ENCODE measurements at places on chromosomes 3 and 15.

GRCh38 chr3:114332342-114333179, 38.7 kb downstream of the TIGIT start:
- DNase-seq, result no peak

GRCh38 chr15:83119968-83120581, 12.6 kb downstream of the TM6SF1 start:
- no peak for DNase-seq

DNA sequence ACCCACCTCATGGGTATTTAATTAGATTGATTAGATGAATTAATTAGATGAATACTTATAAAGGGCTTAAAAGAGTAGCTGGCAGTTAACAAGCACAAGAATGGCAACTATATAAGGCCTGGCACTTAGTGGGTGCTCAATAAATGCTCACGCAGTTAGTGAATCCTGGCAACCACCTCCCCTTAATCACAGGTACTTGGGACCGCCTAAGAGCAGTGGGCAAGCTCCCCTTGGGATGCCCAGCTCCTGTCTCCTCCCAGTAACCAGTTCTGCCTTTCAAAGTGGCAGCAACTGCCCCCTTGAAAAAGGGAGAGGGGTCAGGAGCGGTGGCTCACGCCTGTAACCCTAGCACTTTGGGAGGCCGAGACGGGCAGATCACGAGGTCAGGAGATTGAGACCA, 4.6 kb downstream of the LYZL4 start:
- DNase-seq, result no peak

DNA sequence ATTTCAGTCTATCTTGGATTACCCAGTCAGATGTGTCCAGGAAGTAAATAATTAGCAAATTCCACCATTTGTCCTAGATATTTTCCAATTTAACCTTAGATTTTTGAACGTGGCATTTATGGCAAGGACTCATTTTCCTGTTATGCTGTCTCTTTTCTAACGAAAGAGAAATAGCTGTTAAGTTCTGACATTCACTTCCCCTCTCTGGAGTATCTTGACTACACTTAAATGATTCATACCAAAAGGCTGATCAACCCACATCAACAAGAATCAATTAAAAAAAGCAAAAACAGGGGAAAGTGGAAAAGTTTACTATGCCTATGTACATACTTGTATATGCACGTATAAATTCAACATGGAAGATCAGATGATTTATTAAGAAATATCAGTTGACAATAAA, 149.9 kb downstream of the FRMD5 start:
- no peak for DNase-seq

GRCh38 chr3:112481302-112481721, 18.0 kb downstream of the BTLA start:
- no peak for DNase-seq

- no peak for DNase-seq
These were observed 26.7 kb upstream of the OR5K4 start for GRCh38 chr3:98326945-98327344.

DNA sequence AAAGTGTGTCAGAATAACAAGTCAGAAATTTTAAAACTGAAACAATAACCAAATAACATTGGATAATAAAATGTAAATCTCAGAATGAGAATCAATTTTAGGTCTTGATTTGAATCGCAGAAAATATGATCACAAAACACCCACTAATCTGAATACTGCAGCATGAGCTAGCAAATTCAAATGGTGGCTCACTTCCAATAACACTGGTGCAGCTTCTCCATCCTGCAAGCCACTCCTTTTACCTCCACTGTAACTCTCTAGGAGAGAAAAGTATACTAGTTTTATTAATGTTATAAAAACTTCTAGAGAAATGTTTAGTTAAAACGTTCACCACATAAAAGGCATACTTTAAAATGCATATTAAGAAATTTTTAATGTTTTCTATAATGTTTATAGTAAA, 30.4 kb downstream of the UBE3A start:
- no peak for DNase-seq

GRCh38 chr3:72332689-72333088, 515.6 kb downstream of the SHQ1 start:
- DNase-seq, result no peak

GRCh38 chr15:36090286-36090946, 489.0 kb upstream of the CDIN1 start:
- DNase-seq, result no peak

- DNase-seq, result no peak
These were observed 1024.3 kb downstream of the FHIT start for GRCh38 chr3:60226912-60227311.

DNA sequence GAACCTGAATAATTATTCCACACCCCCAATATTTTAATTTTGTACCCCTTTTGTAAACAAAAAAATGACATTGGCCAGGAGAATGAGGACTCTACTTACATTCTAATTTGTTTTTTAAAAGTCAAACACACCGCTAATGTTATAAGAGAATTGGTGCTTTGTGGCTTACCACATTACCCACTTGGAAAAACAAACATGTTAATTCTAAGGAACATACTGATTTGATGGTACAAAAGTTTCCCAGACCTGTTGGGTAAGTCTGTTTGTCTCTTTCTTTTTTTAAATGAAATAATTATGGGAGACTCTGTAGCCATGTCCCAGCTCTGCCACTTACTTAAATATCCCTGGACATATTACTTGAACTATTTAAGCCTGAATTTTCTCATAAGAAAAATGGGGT, 352.5 kb upstream of the C2CD4B start:
- DNase-seq, result no peak

GRCh38 chr3:81871358-81872155, 110.1 kb upstream of the GBE1 start:
- no peak for DNase-seq

- no peak for DNase-seq
These were observed 13.4 kb downstream of the IFT57 start for GRCh38 chr3:108208831-108209230.

GRCh38 chr3:168030577-168030976, 65.1 kb downstream of the GOLIM4 start:
- DNase-seq, result no peak

GRCh38 chr3:137992592-137992991, 17.4 kb upstream of the CLDN18 start:
- DNase-seq, result no peak

DNA sequence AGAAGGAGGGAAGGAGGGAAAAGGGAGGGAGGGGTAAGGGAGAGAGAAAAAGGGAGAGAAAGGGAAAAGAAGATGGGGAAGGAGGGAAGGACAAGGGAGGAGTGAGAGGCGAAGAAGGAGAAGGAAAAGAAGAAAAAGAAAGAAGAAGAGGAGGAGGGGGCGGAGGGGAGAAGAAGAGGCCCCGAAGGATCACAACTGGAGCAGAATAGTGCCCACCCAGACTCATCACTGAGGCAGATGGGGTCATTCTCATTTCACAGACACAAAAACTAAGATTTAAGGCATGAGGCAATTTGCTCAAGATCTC, 2.7 kb upstream of the ALAS1 start:
- DNase-seq, result no peak

- no peak for DNase-seq
These were observed 5.2 kb downstream of the GOLIM4 start for GRCh38 chr3:168090306-168091085.

DNA sequence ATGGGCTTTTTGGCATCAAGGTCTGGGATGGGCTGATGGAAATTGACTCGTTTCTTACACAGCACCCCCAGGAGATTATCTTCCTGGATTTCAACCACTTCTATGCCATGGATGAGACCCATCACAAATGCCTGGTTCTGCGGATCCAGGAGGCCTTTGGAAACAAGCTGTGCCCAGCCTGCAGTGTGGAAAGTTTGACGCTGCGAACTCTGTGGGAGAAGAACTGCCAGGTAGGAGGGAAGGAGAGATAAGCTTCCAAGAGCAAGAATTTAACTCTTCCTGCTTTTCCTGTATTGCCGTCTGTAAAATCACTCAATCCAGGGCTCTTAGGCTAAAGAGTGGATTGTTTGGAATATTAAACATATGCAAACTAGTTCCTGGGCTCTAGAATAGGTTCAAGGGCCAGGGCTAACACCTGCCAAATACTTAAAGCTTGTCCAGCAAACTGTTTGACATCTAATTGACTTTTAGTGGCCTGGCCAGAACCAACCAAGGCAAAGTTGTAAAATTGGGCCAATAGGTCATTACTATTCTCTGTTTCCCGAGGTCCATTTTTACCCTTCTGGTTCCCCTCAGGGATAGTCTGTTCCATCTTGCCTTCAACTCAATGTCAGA, 113.1 kb upstream of the ZBED2 start:
- no peak for DNase-seq

- DNase-seq, result no peak
These were observed 96.7 kb upstream of the KCNMB2 start for GRCh38 chr3:178439504-178439903.

DNA sequence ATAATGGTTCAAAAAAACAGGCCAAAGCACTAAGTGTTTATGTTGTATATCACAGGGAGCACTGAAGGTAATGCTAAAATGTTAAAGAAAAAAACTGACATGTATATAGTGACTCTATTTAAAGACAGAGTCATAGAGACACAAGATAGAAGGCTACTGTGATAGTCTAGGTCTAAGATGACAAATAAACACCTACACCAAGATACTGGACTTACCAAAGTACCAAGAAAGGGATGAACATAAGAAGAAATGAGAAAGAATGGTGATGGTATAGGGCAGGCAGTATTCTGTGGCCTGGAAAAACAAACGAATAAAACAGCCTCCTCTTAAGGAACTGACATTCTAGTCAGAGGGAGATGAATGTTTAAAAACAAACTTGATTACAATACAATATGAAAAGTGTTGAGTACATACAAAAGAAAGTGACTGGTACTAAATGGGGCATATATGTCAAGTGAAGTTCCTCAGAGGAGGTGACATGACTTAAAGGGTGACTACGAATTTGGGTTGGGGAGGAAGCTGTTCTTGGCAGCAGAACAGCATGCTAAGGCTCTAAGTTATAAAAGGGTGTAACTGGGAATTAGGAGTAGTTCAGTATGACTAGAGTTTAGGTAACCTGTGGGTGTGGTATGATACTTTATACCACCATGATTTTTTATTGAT, 5.9 kb downstream of the ABHD10 start:
- no peak for DNase-seq

GRCh38 chr3:6512172-6512800, 348.6 kb upstream of the GRM7 start:
- no peak for DNase-seq

DNA sequence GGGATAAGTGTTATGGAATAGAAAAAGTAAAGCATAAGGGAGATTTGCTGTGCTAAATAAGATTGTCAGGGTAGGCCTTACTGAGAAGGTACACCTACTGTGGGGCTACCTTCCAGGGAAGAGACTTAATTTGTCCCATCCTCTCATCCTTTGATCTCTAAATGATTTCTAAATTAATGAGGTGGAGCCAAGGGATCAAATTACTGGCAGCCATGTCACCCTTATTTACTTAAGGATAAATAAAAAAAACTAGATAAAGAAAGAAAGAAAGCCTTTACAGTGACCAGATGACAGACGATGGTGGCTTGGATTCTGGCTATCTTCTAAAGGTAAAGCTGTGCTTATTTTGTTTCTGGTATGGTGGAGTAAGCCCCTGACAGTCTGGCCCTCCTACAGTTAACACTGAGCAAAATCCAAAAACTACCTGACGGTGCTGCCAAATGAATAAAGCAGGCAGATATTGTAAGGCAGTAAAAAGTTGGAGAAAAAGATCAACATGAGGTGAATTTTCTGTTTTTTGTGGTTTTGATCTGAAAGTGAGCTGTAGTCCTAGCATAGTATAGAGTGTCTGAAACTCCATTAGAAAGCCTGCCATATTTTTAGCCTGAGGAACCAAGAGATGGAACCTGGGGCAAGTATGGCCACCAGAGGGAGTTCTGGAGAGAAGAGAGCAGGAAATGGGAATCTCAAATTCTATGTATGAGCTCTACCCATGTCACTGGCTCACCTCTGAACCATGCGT, 285.1 kb upstream of the MANF start:
- DNase-seq, result no peak

DNA sequence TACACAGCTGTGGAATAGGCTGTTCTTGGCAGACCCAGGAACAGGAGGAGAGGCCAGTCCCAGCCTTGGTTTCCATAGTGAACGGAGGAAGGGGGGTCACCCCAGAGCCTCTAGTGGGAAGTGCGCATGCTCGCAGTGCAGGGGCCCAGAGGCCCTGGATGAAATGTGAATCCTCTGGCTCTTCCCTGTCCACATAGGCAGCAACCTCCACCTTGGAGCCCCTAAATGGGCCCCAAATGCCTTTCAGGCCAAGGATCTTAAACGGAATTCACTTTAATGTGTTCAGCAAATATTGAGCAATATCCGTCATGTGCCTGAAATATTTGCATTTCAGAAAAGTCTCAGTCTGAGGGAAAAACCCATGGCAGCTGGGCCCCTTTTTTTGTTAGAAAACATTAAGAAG, 3.3 kb upstream of the NDN start:
- DNase-seq, result peak; percentile 92

- no peak for DNase-seq
These were observed 2.5 kb upstream of the ETFA start for GRCh38 chr15:76313731-76314130.

GRCh38 chr15:41795996-41796856, 21.9 kb downstream of the MAPKBP1 start:
- peak; percentile 84 for DNase-seq

DNA sequence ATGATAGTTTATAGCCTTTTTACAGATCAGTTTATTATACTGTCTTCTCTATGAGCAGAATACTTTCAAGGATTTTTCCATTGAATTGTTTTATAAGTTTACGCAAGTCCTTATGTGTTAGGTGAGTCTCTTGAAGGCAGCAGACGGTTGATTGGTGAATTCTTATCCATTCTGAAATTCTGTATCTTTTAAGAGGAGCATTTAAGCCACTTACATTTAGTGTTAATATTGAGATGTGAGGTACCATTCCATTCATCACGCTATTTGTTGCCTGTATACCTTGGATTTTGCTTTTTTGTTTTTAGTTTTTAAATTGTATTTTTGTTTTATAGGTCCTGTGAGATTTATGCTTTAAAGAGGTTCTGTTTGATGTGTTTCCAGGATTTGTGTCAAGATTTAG, 32.5 kb upstream of the VEPH1 start:
- no peak for DNase-seq

DNA sequence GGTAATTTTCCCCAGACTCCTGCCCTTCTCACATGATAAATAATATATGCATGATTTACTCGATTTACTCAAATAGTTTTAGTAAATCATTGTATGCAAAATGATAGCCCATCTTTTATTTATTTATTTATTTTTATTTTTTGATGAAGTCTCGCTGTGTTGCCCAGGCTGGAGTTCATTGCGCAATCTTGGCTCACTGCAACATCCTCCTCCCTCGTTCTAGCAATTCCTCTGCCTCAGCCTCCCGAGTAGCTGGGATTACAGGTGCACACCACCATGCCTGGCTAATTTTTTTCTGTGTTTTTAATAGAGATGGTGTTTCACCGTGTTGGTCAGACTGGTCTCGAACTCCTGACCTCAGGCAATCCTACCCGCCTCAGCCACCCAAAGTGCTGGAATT, 343.8 kb upstream of the PLSCR5 start:
- no peak for DNase-seq

GRCh38 chr15:96331144-96331944, 844 bp downstream of the NR2F2 start:
- no peak for DNase-seq

GRCh38 chr3:8597219-8597853, 47.3 kb downstream of the SSUH2 start:
- DNase-seq, result no peak

- no peak for DNase-seq
These were observed 84.4 kb downstream of the SEMA5B start for GRCh38 chr3:122942937-122943827.

- DNase-seq, result no peak
These were observed 87.2 kb downstream of the NR2F2 start for GRCh38 chr15:96417760-96418130.
